Activated naive CD4-positive, alpha-beta T cell treated with Interleukin-2 at 50 U/mL for 16 hours (primary cell): ENCODE measurements at places on chromosomes 7 and 10.

GRCh38 chr10:43354330-43354635 lies 17.2 kb upstream of the FXYD4 start:
- no peak for DNase-seq

- DNase-seq = no peak
These were observed 81.7 kb downstream of the ELMO1 start for GRCh38 chr7:37367010-37367409.

DNA sequence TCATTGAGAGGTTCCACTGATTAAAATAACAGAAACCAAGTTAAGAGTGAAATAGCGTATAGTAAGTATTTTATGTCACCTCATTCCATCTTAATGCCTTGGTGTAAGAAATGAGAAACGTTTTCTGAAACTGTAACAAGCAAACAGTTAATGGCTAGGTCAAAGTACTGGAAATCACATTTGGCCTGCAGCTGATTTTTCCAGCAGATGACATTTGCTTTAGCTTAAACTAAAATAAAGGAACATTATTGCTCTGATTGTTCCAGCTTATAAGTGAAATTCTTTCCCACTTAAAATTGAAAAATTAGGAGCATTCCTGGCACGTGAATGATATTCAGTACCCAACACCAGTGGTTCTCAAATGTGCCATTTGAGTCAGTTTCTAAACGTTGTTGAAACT lies 213.6 kb upstream of the DPP6 start:
- no peak for DNase-seq

DNA sequence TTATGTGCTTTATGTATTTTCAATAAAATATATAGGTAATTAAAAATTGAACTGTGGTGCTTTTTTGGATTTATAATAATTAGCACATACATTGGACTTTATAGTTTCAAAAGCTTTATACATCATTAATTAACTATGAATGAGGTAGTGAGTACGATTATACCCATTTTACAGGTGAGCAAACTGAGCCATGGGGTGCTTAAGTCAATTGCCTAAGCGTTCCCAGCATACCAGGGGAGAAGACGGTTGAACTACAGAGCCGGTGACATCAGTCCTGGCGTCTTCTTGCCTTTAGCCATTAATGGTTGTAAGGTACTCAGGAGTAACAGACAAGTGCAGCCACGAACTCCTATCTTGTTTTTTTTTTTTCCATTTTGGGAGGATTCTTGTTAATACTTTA lies 172.8 kb downstream of the GATA3 start:
- DNase-seq = no peak

DNA sequence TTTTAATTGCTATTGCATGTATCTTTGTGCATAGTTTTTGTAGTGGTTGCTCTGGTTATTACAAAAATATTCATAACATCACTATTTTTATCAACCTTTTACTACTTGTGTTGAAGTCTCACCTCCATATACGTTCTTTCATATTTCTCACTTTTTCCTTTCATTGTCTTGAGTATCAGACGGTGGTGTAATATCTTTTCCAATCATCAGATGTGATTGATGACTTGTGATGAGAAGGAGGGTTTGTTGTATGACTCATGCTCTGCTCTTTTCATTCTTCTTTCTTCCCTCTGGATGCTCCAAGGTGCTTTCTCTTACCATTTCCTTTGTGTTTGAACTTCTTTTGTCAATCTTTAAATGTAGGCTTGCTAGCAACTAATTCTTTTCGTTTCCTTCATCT lies 310.2 kb downstream of the TNS3 start:
- DNase-seq = no peak

DNA sequence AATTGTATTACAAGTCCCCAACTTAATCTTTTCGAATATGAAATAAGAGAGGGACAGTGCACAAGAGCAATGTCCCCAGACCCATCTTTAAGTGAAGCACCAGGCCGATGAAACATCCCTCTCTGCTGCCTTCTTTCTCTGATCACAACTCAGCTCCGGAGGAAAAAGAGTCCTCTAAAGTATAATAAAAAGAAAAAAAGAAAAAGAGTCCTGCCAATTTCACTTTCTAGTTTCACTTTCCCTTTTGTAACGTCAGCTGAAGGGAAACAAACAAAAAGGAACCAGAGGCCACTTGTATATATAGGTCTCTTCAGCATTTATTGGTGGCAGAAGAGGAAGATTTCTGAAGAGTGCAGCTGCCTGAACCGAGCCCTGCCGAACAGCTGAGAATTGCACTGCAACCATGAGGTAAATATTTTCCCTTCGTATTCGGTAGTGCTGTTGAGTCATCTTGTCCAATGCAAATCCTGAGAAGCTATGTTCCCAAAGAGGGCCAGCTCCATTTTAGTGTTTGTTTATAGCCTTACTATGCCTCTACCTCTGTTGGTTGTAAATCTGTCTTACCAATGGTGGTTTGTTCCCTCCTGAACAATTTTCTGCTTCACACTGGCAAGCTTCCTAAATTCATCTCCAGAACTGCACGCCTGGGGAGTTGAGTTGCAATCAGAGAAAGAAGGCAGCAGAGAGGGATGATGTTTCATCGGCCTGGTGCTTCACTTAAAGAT lies at the start of gene IFIT2:
Gene IFIT2, plus strand, starts transcription at position 326 of the 725 bp plus-strand sequence. Its CDS starts 78 bp downstream, at position 404.
- DNase-seq = peak; percentile 17

GRCh38 chr10:5089865-5090264 lies 4.3 kb upstream of the AKR1C3 start:
- DNase-seq = no peak

DNA sequence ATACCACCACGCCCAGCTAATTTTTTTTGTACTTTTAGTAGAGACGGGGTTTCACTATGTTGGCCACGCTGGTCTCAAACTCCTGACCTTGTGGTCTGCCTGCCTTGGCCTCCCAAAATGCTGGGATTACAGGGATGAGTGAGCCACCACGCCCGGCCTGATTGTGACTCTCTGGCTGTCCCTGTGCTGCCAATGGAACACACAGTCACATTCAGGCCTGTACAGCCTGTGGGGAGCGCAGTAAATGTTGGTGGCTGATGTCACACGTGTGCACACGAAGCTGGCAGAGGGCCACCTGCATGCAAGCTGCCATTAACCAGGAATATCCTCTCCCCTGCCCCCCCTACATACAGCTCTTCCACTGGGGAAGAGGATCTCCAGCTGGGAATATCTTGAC lies 22.1 kb downstream of the POLL start:
- no peak for DNase-seq

DNA sequence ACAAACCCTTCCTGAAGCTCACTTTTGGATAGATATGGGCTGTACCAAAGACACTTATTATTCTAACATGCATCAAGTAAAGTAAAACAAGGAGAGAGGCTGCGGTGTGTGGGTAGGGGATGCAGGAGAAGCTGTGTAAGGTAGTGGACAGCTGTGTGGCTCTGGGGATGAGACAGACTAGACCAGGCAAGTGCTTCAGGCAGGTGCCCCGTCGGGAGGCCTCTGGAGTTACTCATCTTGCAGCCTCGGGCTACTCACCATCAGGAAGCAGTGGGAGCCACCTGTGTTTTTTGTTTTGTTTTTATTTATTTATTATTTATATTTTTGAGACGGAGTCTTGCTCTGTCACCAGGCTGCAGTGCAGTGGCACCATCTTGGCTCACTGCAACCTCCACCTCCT lies 49.3 kb upstream of the NCAPG2 start:
- DNase-seq = no peak

DNA sequence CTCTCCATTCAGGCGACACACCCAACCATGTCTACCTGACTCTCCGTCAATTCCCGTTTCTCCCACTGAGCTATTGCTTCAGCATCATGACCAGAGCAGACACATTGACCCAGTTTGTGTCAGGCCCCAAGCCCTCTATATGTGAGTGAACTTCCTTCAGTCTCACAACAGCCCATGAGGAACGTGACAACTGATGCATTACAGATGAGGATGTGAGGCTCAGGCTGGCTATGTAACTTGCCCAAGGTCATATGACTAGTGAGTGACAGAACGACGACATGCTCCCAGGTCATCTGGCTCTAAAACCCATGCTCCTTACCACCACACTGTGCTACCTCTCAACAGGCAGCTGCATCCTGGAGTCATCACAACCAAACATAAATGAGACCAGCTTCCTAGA lies 3.7 kb downstream of the TMEM140 start:
- no peak for DNase-seq

GRCh38 chr7:17230099-17230807 lies 68.2 kb upstream of the AHR start:
- DNase-seq = no peak

DNA sequence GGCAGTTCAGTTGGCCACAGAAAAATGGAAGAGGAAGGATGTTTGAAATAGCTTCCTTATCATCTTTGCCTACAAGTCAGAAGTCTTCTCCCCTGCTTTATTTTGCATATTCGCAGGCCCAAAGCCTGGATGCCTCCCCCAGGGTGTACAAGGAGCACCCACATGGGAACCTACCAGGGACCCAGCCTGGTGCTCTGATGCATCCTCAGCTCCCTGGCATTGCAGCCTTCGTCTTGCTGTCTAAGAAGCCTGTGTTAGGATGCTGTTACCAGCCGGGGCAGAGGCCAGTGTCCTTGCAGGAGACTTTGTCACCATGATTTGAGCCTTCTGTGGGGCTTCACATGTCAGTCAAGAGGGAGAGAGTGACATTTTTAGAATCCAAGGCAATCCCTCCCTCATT lies 27.0 kb upstream of the GPR26 start:
- DNase-seq = no peak

GRCh38 chr10:3775696-3776551 lies 9.1 kb downstream of the KLF6 start:
- peak; percentile 37 for DNase-seq

DNA sequence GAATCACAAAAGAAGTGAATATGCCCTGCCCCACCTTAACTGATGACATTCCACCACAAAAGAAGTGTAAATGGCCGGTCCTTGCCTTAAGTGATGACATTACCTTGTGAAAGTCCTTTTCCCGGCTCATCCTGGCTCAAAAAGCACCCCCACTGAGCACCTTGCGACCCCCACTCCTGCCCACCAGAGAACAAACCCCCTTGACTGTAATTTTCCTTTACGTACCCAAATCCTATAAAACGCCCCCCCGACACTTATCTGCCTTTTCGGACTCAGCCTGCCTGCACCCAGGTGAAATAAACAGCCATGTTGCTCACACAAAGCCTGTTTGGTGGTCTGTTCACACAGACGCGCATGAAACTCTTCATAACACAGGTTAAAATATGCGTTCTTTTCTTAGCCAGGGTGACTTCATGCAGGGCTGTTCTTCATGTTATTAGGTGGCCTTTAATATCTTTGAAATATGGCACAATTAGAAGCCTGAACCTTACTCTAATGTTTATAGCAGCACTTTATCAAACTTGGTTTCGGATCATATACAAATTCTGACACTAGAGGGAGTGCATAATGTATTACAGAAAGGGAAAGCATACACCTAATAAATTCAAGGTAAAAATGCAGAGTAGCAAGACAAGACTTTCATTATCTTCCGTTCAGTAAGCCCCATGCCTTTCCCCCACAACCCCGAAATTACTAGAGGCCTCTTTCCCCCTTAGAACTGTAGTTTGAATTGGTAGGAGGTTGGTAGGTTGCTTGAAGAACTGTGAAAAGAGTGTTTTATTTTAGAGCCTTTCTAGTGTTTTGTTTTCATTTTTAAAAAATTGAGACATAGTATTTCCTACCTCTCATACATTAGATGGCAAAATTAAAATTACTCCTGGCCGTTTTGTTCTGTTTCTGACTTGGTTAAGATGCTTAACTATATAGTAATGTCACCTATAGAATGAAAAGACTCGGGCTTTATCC lies 117.9 kb downstream of the NPY start:
- DNase-seq = no peak

GRCh38 chr10:82472406-82473335 lies 597.7 kb downstream of the NRG3 start:
- no peak for DNase-seq

- DNase-seq = no peak
These were observed 102.5 kb downstream of the FGFR2 start for GRCh38 chr10:121495719-121496118.

- DNase-seq = no peak
These were observed 673.7 kb downstream of the SUGCT start for GRCh38 chr7:40808378-40808942.

GRCh38 chr7:16839646-16840045 lies 34.8 kb upstream of the AGR2 start:
- no peak for DNase-seq

DNA sequence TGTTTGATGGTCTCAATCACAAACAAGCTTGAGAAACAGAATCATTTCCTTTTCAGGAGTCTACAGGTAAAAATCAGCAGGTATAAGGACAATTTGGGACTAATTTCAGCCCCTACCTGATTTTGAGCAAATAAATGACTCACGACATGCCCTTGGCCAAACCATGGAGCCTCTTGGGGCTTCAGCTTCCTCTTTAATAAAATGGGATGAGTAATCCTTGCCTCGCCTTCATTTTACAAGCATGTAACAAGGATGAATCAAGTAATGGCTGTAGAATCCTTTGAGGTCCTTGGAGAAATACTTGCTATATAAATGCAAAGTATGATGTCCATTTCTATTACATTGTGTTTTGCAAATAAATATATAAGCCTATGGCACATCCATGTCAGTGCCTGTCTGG lies 212.8 kb upstream of the PODXL start:
- no peak for DNase-seq

DNA sequence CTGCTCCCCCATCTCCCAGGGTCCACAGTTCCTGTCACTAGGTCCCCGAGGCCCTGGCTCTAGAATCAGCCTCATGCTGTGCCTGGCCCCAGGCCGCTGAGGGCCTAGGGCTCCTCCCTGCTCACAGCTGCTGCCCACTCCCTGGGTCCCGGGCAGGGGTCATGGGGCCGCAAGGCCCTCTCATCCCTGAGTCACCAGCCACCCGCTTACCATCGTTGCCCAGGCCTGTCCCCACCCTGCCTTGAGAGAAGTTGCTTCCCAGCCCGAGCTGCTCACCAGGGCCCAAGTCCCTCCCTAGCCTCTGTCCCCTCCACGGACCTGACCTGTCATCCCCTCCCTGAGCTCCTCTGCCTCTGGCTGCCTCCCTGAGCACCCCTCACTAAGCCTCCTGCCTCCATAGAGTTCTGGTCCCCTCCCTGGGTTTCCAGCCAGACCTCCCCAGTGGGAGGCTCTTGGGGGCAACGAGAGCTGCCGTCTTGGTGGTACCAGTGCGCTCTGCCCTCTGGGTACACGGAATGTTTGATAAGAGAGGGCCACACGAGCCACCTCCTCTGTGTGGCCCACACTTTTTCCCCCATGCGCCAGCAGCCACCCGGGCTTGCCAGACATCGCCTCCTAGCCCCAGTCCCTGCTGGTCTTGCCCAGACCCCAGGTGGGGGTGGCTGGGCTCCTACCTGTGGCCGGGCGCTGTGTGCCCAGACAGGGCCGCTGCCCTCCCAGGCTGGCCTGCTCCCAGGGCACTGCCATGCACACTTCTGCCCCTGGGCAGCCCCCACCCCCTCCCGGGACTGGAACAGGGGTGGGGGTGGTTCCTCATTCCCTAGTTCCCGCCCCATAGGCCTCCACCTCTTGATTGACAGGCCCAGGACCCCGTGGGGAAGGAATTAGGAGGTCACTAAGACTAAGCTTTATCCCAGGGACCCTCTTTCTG lies 21.3 kb downstream of the MLXIPL start:
- DNase-seq = no peak

- DNase-seq = no peak
These were observed 539.2 kb upstream of the POT1 start for GRCh38 chr7:125468855-125469174.
